ENCODE measurements at places on chromosomes 3 and 15.

GRCh38 chr3:142609136-142609535 is 12.9 kb downstream of the PLS1 start:
- no peak for DNase-seq

DNA sequence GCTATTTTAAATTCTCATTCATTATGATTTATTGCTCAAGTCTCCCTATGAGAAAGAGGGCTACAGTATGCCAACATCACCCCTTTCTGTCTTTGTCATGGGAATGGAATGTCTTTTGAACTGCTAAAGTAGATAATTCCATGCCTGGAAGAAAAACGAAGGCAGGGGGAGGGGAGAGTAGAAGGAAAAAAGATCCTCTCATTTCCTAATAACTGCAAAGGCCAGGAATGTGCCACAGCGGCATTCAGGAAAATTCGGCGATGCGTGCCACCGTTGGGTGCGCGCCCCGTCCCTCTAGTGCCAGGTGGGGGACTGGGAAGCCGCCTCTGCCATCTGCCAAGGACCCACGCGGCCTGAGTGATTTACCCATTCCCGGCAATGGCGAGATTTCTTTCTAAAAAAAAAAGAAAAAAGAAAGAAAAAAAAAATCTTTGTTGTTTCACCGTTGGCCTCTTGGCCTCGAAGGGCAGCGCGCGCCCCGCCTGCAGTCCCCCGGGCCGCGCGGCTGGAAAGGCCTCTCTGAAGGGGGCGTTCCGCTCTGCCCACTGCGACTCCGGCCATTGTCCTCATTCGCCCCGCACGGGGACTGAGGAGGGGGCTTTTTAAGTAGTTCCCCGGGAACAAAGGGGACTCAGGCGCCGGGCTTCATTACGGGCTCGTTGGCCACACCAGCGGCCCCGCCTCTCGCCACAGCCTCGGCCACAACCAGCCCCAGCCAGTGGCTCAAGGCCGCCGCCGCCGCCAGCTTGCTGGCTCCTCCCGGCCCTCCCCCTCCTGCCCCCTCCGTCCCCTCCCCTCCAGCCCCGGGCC is 54.5 kb downstream of the CPN2 start:
- DNase-seq, result no peak

GRCh38 chr3:170584585-170585007 is 1.3 kb downstream of the SLC7A14 start:
- DNase-seq, result no peak

GRCh38 chr15:85312929-85313331 is 67.5 kb upstream of the AKAP13 start:
- no peak for DNase-seq

DNA sequence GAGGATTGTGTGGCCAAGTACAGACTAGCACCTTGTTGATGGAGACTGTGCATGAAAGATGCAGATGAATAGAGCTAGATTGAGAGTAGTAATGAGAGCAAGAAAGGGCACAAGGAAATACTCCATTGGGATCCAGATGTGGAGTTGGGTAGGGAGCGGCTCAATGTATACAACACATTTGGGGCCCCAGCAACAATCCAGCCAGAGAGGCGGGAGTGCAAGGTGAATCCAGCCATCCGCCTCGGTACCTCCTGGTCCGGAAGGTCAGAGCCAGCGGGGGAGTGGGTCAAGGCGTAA is 9.0 kb downstream of the ISL2 start:
- DNase-seq, result no peak

DNA sequence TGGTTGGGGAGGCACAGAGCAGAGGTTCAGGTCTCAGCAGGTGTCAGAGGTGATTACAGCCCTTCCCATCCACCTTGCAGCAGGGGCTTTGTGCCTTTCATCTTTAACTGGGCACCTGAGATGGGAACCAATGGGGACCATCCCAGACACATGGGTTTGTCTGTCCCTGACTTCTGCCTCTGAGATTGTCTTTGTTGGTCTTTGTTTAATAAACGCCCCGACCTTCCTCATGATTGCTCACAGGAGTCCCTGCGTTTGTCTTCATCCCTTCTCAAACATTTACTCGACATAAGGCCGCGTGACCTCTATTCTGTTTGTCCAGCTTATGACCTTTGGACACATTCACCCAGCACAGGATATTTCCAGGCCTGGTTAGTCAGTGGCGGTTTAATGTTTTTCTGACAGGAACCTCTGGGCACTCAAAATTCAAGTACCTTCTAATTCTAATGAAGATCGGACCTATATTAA is 5.9 kb downstream of the ZSCAN2 start:
- DNase-seq, result no peak

DNA sequence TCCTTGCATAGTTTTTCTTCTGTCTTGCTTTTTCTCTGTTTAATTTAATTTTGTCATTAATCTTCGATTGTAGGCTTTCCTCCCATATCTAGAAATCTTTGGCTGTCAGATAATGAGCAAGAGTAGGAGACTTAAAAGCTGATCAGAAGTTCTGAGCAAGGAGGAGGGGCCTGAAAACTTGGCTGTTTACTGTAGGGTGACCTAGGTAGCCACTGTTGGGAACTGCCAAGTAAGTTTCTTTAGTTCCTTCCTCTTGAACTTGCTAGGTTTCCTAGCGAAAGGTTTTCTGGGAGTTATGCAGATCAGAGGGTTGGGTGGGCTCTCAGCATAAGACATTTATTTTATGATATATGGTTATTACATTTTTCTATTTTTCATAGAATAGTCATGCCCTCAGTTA is 14.5 kb downstream of the ALPK3 start:
- no peak for DNase-seq

DNA sequence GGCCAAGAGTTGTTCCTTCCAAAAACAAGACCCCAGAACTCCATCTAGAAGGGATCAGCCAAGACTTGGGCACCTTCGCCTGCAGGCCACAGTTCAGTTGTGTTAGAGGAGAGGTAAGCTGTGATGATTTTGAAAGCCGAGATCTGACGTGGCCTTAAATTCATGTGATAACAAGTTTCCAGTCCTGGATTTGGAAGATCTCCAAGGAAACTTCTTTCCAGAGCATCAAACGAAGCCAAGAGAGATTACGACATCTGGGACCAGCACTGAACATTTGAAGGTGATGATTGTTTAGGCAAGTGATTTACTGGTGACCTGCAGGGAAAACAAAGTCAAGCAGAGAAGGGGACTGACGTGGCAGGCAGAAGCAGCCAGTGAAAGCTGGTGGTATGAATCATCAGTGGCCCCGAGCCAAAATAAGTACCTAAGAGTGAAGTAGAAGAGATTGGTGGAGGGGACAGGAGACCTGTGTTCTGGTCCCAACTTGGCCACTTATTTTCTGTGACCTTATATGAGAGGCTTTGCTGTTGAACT is 339.0 kb upstream of the PROK2 start:
- no peak for DNase-seq

DNA sequence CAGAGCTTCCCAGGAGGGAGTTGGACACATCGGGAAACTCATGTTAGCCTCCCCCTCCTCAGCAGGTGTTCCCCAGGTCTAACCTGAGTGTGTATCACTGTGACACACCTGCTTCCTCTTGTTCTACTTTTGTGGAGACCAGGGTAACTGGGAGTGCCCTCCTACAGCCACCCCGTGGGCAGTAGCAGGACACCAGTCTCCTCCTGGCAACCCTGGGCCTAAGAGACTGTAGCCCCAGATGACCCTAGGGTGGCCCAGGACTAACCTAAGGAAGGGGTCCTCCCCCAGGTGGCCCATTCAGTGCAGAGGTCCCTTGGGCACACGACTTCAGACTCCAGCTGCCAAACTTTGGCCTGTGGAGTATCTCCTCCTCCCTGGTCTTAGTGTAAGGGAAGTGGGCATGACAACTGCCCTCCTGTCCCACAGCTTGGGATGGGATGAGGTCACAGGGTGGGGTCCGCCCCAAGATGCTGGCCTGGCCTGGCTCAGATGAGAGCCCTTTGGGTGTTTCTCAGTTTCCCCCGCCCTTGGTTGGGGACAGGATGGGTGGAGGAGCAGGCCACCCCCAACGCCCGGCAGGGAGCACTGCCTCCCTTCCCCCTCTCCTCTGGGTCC is 4.8 kb downstream of the CSK start:
- no peak for DNase-seq
